ENCODE measurements at places on chromosomes 13 and 19.

- H3K27me3 ChIP-seq: no peaks in the 10 kb centered on the region
- no peak for DNase-seq
- no peaks in the 10 kb centered on the region for H3K36me3 ChIP-seq
- H3K4me1 ChIP-seq: no peaks in the 10 kb centered on the region
- no peak overlapping the region for H3K4me3 ChIP-seq
These were observed 410.1 kb upstream of the HTR2A start for GRCh38 chr13:47306991-47307390.

- DNase-seq: no peak
- no peak overlapping the region for H3K4me3 ChIP-seq
- peaks cover 47% of the 10 kb centered on the region for H3K27me3 ChIP-seq
- peaks cover 4% of the 10 kb centered on the region for H3K4me1 ChIP-seq
- H3K27ac ChIP-seq: no peak overlapping the region
These were observed 272.0 kb downstream of the LMO7 start for GRCh38 chr13:75908141-75908540.

DNA sequence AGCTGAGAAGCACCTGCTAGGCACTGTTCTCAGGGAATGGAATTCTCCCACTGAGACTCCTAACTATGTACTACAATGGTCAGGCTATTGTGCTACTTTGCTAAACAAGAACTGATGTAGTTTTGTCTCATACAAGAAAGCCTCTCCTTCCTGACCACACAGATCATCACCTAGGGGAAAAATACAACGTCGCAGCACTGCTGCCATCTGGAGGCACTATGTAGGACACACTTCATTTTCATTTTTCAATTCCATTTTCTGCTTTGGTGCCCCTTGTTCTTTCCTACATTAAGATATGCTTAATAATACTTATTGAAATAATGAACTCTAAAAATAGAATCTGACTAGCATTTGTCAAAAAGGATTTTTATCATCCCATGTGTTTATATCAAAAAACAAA, 21.1 kb downstream of the PROSER1 start:
- peaks cover 25% of the 10 kb centered on the region for H3K36me3 ChIP-seq
- no peak overlapping the region for H3K4me3 ChIP-seq
- no peak overlapping the region for H3K27ac ChIP-seq
- DNase-seq: no peak
- H3K27me3 ChIP-seq: no peaks in the 10 kb centered on the region

GRCh38 chr19:37309834-37310575, 60.9 kb upstream of the ZNF527 start:
- H3K27ac ChIP-seq: no peak overlapping the region
- no peaks in the 10 kb centered on the region for H3K27me3 ChIP-seq
- DNase-seq: no peak
- H3K36me3 ChIP-seq: peaks cover 4% of the 10 kb centered on the region
- H3K4me3 ChIP-seq: no peak overlapping the region
- H3K4me1 ChIP-seq: peaks cover 4% of the 10 kb centered on the region

- no peak overlapping the region for H3K4me3 ChIP-seq
- no peaks in the 10 kb centered on the region for H3K4me1 ChIP-seq
- no peak for DNase-seq
- H3K36me3 ChIP-seq: no peaks in the 10 kb centered on the region
These were observed 628.3 kb upstream of the SLC10A2 start for GRCh38 chr13:103694471-103694870.

- H3K27ac ChIP-seq: peak overlapping the region; percentile 69
- no peaks in the 10 kb centered on the region for H3K27me3 ChIP-seq
- DNase-seq: no peak
- peaks cover 4% of the 10 kb centered on the region for H3K36me3 ChIP-seq
These were observed 4.8 kb downstream of the GYS1 start for GRCh38 chr19:48988286-48988685.

GRCh38 chr19:4568886-4569285, 9.4 kb upstream of the SEMA6B start:
- H3K27ac ChIP-seq: no peak overlapping the region
- peaks cover 2% of the 10 kb centered on the region for H3K36me3 ChIP-seq
- H3K4me1 ChIP-seq: peaks cover 4% of the 10 kb centered on the region
- no peak overlapping the region for H3K4me3 ChIP-seq

GRCh38 chr19:48258350-48258749, 2.6 kb upstream of the CARD8 start:
- peaks cover 37% of the 10 kb centered on the region for H3K4me1 ChIP-seq
- peak overlapping the region; percentile 96 for H3K27ac ChIP-seq
- peaks cover 2% of the 10 kb centered on the region for H3K36me3 ChIP-seq
- no peak for DNase-seq

GRCh38 chr13:40779049-40779448, 8.1 kb upstream of the MRPS31 start:
- no peaks in the 10 kb centered on the region for H3K36me3 ChIP-seq
- H3K4me1 ChIP-seq: peaks cover 31% of the 10 kb centered on the region
- no peak for DNase-seq
- H3K4me3 ChIP-seq: no peak overlapping the region
- H3K27ac ChIP-seq: peak overlapping the region; percentile 43

DNA sequence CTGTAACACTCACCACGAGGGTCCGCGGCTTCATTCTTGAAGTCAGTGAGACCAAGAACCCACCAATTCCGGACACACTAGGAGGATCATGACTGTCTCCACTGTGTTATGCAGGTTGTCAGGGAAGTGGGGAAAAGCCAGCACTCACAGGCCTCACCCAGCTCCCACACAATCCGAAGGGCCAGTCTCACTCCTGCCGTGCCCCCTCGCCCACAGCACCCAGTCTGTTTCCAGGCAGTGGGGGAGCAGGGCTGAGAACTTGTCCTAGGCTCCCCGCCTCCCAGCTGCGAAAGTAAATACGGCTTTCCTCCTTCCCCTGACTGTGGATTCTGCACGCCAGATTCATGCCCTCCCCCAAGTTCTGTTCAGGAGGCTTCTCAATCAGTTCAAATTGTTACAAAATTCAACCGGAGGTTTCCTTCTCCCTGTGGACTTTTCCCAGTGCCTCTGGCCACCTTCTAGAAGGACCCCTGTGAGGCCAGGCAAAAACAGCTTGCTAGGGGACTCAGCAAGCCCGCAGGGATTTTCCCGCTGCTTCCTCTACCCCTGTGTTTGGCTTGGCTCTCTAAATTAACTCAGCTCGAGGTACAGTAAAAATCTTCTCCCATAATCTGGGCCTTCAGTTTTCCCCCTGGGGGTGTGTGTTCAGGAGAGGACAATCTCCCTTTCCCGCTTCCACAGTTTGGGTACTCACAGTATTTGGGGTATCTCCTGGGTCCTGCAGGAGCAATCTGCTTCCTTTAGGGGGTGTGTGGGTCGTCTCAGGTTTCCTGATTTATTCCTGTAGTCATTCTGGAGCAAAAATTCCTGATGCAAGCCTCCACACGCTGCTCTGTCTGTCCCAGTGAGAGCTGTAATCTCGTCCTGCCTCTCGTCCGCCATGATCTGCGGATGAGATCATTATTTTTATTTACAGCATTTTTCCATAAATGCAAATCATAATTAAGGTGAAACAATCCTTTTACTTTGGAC, 899.8 kb downstream of the GPC5 start:
- DNase-seq: no peak
- H3K4me1 ChIP-seq: no peaks in the 10 kb centered on the region
- no peak overlapping the region for H3K27ac ChIP-seq
- H3K4me3 ChIP-seq: no peak overlapping the region

DNA sequence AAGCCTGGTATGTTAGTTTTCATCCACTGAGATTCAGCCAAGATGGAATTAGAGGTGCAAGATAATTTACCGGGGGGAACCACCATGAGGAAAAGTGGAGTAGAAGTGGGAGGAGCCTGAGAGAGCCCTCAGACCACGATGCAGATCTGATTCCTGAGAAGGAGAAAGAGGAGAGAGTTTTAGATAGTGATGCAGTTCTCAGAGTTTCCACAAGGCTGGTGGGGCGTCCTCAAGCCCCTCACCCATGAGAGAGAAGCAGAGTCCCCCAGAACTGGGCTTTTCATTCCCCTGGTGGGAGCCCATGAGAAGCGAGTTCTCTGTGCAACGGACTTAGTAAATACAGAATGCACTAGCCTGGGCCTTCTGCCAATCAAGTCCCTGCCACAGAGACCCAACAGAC, 18.1 kb downstream of the CEACAM5 start:
- H3K4me3 ChIP-seq: no peak overlapping the region
- peaks cover 10% of the 10 kb centered on the region for H3K36me3 ChIP-seq
- no peak overlapping the region for H3K27ac ChIP-seq
- no peak for DNase-seq
- peaks cover 37% of the 10 kb centered on the region for H3K27me3 ChIP-seq

GRCh38 chr19:31706691-31707620, 357.7 kb upstream of the TSHZ3 start:
- no peaks in the 10 kb centered on the region for H3K4me1 ChIP-seq
- H3K27me3 ChIP-seq: no peaks in the 10 kb centered on the region
- H3K36me3 ChIP-seq: peaks cover 2% of the 10 kb centered on the region
- no peak for DNase-seq

GRCh38 chr13:34410678-34411077, 531.4 kb upstream of the NBEA start:
- H3K27ac ChIP-seq: no peak overlapping the region
- H3K4me1 ChIP-seq: no peaks in the 10 kb centered on the region
- H3K27me3 ChIP-seq: no peaks in the 10 kb centered on the region
- no peaks in the 10 kb centered on the region for H3K36me3 ChIP-seq

DNA sequence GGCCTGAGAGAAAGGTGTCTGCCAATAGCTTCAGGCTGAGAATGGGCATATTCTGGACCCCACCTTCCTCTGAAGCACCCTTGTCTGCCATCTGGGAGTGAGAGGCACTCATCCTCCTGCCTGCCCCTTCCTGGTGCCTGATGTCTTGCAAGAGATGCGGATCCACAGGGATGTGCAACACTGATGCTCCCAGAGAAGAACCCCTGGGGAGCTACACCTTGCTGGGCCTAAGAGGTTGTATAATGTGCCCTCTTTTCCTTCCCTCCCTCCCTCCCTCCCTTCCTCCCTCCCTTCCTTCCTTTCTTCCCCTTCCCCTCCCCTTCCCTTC, 34.6 kb downstream of the ADPRHL1 start:
- H3K36me3 ChIP-seq: no peaks in the 10 kb centered on the region
- H3K27ac ChIP-seq: no peak overlapping the region
- no peak for DNase-seq
- H3K4me3 ChIP-seq: no peak overlapping the region

DNA sequence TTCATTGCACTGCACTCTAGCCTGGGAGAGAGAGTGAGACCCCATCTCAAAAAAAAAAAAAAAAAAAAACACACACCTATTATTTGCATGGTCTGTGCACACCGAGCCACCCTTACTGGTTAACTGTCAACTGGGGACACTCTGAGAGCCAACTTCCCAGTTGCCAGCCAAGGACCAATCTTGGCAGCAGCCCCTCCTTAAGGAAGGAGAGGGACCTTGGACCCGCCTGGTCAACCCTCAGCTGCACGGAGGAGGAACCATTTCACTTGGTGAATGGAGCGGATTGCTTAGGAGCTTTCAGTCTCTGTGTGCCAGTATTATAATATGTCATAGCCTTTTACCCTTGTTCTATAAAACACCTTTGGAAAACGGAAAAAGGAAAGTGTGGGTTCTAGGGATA, 24.9 kb downstream of the MICOS13 start:
- peak overlapping the region; percentile 34 for H3K27ac ChIP-seq
- H3K4me1 ChIP-seq: no peaks in the 10 kb centered on the region
- no peaks in the 10 kb centered on the region for H3K27me3 ChIP-seq

- H3K27ac ChIP-seq: no peak overlapping the region
- H3K36me3 ChIP-seq: no peaks in the 10 kb centered on the region
- no peak overlapping the region for H3K4me3 ChIP-seq
- H3K27me3 ChIP-seq: no peaks in the 10 kb centered on the region
These were observed 49.1 kb upstream of the EHD2 start for GRCh38 chr19:47663911-47664771.

DNA sequence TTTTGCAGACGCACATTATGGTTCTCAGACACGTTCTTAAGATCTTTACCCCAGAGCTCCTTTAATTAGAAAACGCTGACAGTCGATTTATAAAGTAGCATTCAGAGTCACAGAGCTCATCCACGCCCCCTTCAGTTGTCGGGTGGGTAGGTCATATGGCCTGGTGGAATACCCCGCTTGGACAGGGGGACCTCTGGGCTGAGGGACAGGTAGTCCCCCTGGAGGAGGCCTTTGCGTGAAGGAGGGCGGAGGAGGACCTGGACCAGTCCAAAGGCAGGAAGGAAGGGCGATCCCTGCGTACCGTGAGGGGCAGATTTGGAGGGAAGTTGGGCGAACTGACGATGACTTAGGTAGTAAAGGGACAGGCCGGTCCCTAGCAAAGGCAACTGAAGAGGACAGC, 20.5 kb downstream of the VASP start:
- DNase-seq: no peak
- H3K4me3 ChIP-seq: peak overlapping the region; percentile 31
- peak overlapping the region; percentile 81 for H3K27ac ChIP-seq
- H3K4me1 ChIP-seq: peaks cover 16% of the 10 kb centered on the region
- peaks cover 9% of the 10 kb centered on the region for H3K36me3 ChIP-seq

DNA sequence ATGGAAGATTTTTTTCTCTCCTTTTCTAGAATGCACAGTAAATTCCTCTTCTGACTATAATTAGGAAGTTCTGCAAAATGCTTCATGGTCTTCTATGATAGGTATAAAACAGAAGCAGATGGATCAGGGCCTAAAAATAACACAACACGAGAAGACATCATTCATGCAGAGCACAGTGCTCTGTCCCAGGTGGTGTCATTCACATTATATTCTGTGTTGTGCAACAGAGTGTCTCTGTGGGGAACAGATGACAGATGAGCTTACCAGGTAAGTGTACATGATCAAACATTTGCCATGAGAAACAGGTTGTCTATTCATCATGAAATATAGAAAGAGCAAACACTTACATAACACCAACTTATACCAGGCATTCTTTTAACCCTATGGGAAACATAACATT, 288.3 kb downstream of the KCTD12 start:
- H3K36me3 ChIP-seq: no peaks in the 10 kb centered on the region
- no peak for DNase-seq
- H3K27me3 ChIP-seq: no peaks in the 10 kb centered on the region

DNA sequence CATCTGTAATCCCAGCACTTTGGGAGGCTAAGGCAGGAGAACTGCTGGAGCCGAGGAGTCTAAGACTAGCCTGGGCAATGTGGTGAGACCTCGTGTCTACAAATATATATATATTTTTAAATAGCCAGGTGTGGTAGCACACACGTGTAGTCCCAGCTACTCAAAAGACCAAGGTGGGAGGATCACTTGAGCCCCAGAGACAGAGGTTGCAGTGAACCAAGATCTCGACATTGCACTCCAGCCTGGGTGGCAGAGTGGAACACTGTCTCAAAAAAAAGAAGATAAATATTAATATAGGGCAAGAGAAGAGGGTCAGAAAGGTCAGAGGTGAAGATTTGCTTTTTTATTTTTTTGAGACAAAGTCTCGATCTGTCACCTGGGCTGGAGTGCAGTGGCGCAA, 5.5 kb upstream of the MRPL4 start:
- no peaks in the 10 kb centered on the region for H3K36me3 ChIP-seq
- no peak for DNase-seq
- no peaks in the 10 kb centered on the region for H3K27me3 ChIP-seq
- peak overlapping the region; percentile 43 for H3K27ac ChIP-seq
- H3K4me1 ChIP-seq: peaks cover 6% of the 10 kb centered on the region
- H3K4me3 ChIP-seq: no peak overlapping the region

- no peak overlapping the region for H3K27ac ChIP-seq
- no peak overlapping the region for H3K4me3 ChIP-seq
- H3K36me3 ChIP-seq: peaks cover 2% of the 10 kb centered on the region
- H3K27me3 ChIP-seq: no peaks in the 10 kb centered on the region
- peaks cover 12% of the 10 kb centered on the region for H3K4me1 ChIP-seq
- no peak for DNase-seq
These were observed 455.7 kb downstream of the FGF9 start for GRCh38 chr13:22126433-22127021.

GRCh38 chr19:48350856-48351255, 12.9 kb downstream of the TMEM143 start:
- H3K27me3 ChIP-seq: no peaks in the 10 kb centered on the region
- H3K4me1 ChIP-seq: peaks cover 10% of the 10 kb centered on the region
- no peak overlapping the region for H3K27ac ChIP-seq
- DNase-seq: no peak
- H3K4me3 ChIP-seq: no peak overlapping the region
- H3K36me3 ChIP-seq: peaks cover 2% of the 10 kb centered on the region

Data from T-helper 17 cell (primary cell).